ENCODE measurements at places on chromosomes 12 and 14. TPM values are rescaled to one million over a fixed set of nuclear protein-coding genes. Genes with fewer than 3 reads are reported as not detected.

GRCh38 chr14:63224196-63224595 is 20.0 kb downstream of the RHOJ start:
- H3K36me3 ChIP-seq = no peaks in the 10 kb centered on the region
- H3K27me3 ChIP-seq = peaks cover 6% of the 10 kb centered on the region
- no peaks in the 10 kb centered on the region for H3K4me1 ChIP-seq
- no peak overlapping the region for H3K4me3 ChIP-seq
- no peak overlapping the region for H3K27ac ChIP-seq

DNA sequence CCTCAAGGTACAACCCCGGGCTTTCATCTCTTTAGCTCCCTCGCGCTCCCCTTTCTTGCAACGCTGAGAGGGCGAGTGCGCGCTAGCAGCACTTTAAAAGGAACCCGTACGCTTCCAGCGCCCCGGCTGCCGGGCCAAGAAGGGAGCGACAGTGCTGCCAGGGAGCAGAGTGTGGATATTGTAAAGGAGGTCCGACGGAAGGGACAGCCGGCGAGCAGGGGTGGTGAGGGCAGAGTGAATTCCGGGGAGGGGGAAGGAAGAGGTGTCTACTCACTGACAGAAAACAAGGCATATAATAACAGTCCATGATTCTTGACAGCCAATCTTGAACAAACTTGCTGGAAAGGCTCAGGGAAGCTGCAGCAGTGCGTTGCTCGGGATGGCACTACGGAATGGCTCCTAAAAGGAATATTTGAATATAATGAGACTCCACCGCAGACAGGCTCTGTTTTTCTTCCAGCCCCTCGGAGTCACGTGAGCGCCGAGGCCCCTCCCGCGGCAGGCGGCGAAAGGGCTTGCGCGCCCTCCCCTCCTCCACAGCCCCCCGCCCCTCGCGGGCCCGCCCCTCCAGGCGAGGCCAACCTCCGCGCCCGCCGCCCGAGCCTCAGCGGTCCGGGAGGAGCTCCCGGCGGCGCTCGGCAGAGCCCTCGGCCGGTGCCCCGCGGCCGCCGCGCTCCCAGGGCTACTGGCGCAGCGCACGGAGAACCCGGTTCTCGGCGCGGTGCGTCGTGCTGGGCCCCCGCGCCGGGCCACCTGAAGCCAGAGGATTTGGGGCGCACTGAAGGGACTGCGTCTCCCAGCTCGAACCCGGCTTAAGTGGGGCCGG is 3.4 kb downstream of the BMP4 start:
- H3K27ac ChIP-seq = no peak overlapping the region
- H3K36me3 ChIP-seq = no peaks in the 10 kb centered on the region
- peak; percentile 15 for DNase-seq
- peak overlapping the region; percentile 64 for H3K4me3 ChIP-seq
- peaks cover 71% of the 10 kb centered on the region for H3K27me3 ChIP-seq

- peaks cover 8% of the 10 kb centered on the region for H3K36me3 ChIP-seq
- no peaks in the 10 kb centered on the region for H3K27me3 ChIP-seq
- no peak overlapping the region for H3K27ac ChIP-seq
- H3K4me3 ChIP-seq = no peak overlapping the region
Measured at GRCh38 chr14:77866932-77867331, 67.0 kb downstream of the ADCK1 start.

The SNAPC1 gene
- total RNA-seq = 11.4 TPM
